ENCODE measurements at places on chromosomes 3 and 15.

DNA sequence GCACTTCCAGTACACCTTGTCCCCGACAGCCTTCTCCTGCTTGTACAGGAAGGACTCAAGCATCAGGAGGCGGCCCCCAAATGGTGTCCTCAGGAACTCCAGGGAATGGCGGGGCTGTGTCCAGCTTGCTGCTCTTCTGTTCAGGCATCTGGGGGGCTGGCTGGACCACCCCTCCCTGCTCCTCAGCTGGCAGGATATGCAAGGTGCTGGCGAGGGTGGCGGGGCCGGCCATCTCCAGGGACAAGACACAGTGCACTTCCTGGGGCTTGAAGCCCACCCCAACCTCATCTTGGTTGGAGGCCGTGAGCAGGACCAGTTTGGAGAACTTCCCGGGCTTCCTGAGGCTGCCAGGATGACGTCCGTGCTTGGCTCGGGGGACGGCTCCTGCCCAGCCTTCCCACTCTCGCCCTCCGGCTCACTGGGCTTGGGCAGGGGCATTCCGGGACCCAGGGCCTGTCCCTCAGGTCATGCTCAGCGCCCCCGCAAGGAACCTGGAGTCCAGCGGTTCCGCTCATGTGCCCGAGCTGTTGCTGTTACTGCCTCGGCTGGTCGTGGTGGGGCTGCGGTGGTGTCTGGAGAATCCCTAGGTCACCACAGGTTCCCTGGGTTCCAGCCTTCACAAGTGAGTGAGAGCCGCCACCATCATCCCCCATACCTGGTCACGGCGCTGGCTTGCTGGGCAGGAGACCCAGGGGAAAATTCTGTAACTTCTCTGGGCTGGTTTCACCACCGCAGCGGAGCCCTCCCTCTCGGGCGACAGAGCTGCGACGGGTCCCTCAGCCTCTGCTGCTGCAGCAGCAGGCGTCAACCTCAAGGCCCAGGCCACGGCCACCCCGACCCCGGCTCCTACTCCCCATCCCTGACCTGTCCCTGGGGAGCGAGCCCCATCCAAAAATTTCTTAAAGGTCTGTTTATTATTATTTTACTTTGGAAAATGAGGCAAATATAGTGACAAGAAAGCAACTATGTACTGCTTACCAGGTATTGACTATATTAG is 82.8 kb upstream of the FXR1 start:
- no peak for DNase-seq

DNA sequence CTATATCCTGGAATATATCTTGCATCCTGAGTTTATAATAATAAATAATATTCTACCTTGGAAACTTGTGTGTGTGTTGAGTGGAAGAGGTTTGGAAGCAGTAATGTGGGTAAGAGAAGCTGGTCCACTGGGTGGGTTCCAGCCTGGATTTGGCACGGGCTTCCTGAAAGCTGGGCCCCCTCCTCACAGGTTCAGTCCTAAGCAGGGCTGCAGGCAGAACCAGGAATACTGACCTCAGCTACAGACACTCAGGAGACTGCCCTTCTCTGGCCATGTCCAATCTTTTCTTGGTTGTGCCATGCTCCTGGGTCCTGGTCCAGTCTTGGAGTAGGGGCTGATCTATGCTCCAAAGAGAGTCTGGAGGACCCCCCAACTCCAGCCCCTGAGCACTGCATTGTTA is 4.5 kb downstream of the MYD88 start:
- no peak for DNase-seq

- no peak for DNase-seq
These were observed 50.2 kb downstream of the CMC1 start for GRCh38 chr3:28291577-28291976.

GRCh38 chr3:30260762-30261161 is 345.6 kb upstream of the TGFBR2 start:
- DNase-seq: no peak

DNA sequence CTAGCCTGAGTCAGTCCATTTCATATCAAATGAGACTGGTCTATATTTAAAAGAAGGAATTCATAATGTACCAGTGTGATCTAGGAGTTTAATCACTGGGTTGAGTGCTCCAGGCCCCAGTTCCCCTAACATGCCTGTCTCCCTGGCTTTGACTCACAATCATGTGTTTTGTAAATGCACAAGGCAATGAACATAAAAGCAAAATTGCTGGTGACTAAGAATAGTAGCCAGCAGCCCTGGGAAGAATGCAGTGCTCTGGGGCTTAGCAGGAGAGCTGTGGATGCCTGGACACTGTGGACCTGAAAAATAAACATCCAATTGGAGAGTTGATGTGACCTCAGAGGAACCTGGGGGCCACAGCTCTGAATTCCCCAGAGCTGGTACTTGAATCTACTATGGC is 50.3 kb downstream of the SYNPR start:
- DNase-seq: no peak

DNA sequence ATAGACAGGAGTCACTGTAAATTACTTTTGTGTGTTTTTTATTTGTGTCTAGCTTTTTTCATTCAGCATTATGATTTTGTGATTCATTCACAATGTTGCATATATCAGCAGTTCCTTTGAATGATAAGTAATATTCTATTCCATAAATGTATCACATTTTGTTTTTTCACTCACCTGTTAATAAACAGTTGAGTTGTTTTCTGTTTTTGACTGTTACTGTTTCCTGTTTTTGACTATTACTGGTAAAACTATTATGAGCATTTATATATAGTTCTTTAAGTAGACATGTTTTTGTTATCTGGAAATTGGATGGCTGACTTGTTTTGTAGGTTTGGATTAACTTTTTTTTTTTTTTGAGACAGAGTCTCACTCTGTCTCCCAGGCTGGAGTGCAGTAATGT is 138.4 kb downstream of the RSRC1 start:
- DNase-seq: no peak

- no peak for DNase-seq
These were observed 137.7 kb downstream of the IGF1R start for GRCh38 chr15:98785807-98786621.

GRCh38 chr3:19165654-19166053 is 17.3 kb downstream of the KCNH8 start:
- DNase-seq: no peak

- no peak for DNase-seq
These were observed 441.4 kb downstream of the CNTN4 start for GRCh38 chr3:2540115-2540514.

- no peak for DNase-seq
These were observed 31.8 kb upstream of the CTSH start for GRCh38 chr15:78976691-78977090.

DNA sequence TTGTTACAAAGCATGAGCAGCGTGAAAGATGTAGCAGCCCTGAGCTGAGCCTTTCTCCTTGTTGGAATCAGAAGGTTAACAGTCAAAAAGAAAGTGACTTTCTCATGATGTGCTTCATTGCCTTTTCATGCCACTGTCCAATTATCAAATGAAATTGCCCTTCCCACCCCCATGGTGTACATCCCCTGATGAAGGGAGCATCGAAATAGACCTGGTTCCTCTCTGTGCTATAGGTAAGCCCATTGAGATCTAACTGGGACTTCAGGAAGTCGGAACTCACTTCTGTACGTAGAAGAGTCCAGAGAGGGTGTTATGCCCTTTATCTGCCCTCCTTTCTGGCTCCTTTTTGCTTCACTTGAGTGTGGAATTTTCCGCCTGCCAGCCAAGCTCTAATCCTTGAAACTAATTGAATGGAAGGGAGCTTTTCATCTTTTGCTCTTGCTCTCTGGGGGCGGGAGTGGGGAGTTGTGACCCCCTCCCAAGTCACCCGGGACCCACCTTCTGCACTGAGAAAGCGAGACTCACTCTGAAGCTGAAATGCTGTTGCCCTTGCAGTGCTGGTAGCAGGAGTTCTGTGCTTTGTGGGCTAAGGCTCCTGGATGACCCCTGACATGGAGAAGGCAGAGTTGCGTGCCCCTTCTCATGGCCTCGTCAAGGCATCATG is 20.9 kb downstream of the ABHD6 start:
- DNase-seq: no peak

- no peak for DNase-seq
These were observed 39.9 kb downstream of the NKIRAS1 start for GRCh38 chr3:23876923-23877322.

DNA sequence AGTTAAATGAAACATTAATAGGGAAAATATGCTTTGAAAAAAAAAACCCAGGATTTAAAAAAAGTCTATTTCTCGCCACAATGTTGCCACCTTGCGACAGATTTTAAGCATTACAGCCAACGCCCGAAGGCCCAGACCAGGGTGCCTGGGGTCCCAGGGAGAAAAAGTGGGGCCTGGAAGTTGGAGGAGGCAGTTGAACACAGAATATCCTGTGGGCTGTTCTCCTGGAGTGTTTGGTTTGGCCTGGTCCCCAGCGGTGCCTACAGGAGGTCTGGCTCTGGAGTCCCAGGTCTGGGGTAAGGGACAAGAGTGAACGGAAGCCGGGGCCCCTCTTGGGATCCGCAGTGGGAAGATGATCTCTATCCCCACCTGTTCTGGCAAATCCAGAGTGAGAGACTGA is 3.4 kb downstream of the RNU6-1 start:
- DNase-seq: no peak

- no peak for DNase-seq
These were observed 61.2 kb downstream of the FBLN2 start for GRCh38 chr3:13610006-13610570.

Data from activated CD8-positive, alpha-beta memory T cell treated with anti-CD3 and anti-CD28 coated beads for 1 hour (primary cell).